ENCODE measurements at places on chromosomes 7 and 10. TPM values are rescaled to one million over a fixed set of nuclear protein-coding genes. Genes with fewer than 3 reads are reported as not detected.

Gene ARMC3
- total RNA-seq, result 3.3 TPM

Gene TEX36
- 0.41 TPM for total RNA-seq

Gene TASOR2
- 102 TPM for total RNA-seq

Gene EBLN1
- total RNA-seq, result not detected

Gene ATP6V0A4
- 2.4 TPM for total RNA-seq

Gene CCL26
- total RNA-seq, result not detected

Gene FGL2
- 2.9 TPM for total RNA-seq

Gene HTR5A
- total RNA-seq, result 2.9 TPM

Gene SUN3
- not detected for total RNA-seq

Gene C10orf67
- 0.41 TPM for total RNA-seq

Gene TRA2A
- total RNA-seq, result 51.4 TPM

Gene ACHE
- total RNA-seq, result 11.0 TPM

Gene ATG9B
- total RNA-seq, result 2.4 TPM

Gene NODAL
- 2.0 TPM for total RNA-seq

- DNase-seq, result no peak
These were observed 183.9 kb downstream of the LRRN3 start for GRCh38 chr7:111274857-111275256.

GRCh38 chr10:29908962-29909361 lies 150.4 kb downstream of the JCAD start:
- no peak for DNase-seq

GRCh38 chr7:25726170-25726780 lies 425.7 kb upstream of the NFE2L3 start:
- no peak for DNase-seq

- DNase-seq, result no peak
These were observed 8.9 kb downstream of the WAC start for GRCh38 chr10:28541717-28542365.

DNA sequence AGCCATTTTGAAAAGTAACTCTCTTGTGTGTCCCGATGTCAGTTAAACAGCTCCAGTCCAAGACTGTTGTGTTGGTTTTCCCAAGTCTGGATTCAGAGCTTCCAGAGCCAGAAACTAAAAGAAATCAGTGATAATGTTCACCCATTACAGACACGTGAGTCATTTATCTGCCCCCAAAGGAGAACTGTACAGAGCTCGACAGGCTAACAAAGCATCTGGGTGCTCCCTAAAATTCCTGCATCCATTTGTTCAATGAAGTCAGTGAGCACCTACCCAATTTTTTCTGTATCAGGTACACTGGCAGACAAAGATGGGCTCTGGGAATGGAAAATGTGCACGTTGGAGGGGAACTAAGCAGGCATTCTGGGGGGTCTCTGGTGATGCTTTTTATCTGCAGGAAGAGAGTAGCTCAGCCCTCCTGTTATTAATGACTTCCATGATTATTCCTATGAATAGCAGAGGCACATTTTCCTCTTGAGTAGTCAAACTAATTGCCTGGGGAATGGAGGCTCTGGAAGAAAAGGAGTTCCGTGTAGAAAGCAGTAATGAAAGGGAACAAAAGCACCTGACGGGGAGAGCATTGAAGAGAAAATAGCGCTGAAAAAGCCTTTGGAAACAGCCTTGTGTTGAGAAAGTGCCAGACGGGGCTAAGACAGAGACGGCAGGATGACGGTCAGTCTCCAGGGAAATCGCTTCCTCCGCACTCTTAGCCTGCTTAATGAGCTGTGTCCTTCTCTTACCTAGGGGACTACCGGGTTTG lies 75.3 kb downstream of the GAD2 start:
- DNase-seq, result no peak

- no peak for DNase-seq
These were observed 69.8 kb downstream of the DIP2C start for GRCh38 chr10:619710-620109.

- DNase-seq, result no peak
These were observed 1.5 kb downstream of the ACTR3B start for GRCh38 chr7:152760854-152761748.

DNA sequence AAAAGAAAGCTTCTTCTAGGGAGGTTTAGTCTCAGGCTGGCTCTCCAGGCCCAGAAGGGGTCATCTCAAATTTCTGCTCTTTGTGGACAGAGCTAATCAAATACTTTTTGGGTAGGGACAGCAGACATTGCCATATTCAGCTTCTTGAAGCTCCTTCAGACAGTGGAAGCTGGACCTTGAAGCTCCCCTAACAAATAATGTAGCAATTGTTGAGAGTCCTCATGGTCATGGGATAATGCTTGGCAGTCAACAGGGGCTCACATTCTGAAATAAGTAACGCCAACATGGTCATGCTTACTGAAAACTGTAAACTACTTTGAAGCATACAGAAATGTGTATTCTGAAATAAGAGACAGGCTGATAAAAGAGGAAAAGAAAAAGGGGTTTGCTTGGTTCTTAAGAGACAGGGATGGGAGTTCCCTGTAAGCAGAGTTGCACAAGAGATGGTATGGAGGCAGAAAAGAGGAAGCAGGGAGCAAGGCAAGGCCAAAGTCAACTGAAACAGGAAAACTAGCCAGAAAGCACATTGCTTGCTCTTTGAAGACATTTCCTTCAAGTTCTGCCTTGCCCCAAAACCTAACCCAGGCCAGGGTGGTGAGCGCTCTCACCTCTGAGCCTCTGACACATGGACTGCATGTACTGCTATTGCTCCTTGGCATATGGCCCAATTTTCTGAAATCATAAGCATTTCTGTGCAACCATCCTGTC lies 53.1 kb upstream of the KMT2E start:
- no peak for DNase-seq

GRCh38 chr10:13000431-13000830 lies 1.1 kb downstream of the CCDC3 start:
- DNase-seq, result no peak

- no peak for DNase-seq
These were observed 83.3 kb downstream of the RNLS start for GRCh38 chr10:88499569-88500470.

DNA sequence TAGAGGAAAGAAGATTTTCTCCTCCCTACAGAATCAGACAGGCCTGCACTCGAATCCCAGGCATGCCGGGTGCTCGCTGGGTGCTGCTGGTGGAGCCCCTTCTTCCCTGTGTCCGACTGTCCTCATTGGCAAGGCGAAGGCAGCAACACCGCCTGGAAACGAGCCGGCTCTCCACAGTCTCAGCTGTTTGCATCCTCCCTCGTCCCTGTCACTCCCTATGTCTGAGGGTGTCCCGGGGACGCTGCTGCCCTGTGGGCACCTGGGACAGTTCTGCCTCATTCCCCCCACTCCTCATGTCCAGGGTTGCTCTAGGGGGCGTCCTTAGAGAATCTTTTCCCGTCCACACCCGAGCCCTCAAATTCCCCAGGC lies 31.6 kb upstream of the TMEM72 start:
- DNase-seq, result no peak

DNA sequence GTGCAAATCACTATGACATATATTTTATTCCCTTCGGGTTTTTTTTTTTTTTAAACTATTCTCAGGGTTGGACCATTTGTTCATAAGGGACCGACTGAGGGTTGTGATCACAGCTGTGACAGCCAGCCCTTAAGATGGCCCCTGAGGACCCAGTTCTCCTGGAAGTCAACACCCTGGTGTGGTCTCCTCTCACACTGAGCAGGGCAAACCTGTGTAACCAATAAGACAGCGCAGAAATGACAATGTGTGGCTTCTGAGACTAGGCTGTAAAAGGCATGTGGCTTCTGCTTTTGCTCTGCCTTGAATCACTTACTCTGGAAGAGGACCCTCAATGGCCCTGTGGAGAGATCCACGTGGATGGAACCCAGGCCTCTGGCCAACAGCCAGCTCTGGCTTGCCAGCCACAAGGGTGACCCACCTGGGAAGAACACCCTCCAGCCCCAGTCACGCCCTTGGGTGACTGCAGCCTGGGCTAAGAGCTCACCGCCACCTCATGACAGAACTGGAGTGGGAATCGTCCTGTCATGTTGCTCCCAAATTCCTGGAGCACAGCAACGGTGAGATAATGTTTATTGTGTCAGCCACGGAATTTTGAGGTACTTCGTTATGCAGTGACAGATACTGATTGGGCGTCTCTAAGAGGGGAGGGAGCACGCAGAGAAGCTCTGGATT lies 127.1 kb downstream of the CLEC2L start:
- DNase-seq, result no peak

DNA sequence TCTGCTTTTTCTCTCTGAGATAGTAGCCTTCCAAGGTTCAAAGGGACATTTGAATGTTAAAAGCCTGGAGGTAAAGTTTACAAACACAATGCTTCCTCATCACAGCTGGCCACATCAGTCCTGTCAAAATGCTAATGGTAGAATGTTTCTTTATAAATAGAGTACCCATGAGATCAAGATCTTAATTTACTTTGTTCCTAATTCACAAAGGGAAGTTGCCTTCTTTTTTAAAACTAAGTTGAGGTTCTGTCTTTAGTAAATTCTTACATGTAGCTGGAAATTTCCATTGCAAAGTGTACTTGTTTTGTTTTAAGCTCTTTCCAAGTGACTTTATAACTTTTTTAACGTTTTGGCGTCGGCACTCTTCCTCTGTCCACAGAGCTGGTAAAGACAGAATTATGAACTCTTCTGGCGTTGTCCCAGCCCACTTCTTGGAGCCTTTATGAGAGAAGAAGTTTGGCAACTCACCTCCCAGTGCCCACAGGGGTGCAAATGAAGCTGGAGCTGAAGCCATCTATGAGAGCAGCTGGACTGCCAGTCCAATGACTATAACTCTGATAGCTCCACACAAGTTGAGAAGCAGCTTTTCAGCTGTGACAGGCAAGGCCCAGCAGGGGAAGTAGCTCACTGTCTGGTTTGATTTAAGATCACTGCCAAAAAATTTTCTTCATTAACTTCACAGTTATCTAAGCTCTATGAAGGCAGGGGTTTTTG lies 23.3 kb downstream of the FZD1 start:
- no peak for DNase-seq

- peak; percentile 66 for DNase-seq
These were observed 36.6 kb upstream of the TNPO3 start for GRCh38 chr7:129091484-129092002.

GRCh38 chr10:122521011-122521410 lies 39.5 kb upstream of the DMBT1 start:
- no peak for DNase-seq

- no peak for DNase-seq
These were observed 7.3 kb downstream of the SLC16A9 start for GRCh38 chr10:59702347-59702746.

DNA sequence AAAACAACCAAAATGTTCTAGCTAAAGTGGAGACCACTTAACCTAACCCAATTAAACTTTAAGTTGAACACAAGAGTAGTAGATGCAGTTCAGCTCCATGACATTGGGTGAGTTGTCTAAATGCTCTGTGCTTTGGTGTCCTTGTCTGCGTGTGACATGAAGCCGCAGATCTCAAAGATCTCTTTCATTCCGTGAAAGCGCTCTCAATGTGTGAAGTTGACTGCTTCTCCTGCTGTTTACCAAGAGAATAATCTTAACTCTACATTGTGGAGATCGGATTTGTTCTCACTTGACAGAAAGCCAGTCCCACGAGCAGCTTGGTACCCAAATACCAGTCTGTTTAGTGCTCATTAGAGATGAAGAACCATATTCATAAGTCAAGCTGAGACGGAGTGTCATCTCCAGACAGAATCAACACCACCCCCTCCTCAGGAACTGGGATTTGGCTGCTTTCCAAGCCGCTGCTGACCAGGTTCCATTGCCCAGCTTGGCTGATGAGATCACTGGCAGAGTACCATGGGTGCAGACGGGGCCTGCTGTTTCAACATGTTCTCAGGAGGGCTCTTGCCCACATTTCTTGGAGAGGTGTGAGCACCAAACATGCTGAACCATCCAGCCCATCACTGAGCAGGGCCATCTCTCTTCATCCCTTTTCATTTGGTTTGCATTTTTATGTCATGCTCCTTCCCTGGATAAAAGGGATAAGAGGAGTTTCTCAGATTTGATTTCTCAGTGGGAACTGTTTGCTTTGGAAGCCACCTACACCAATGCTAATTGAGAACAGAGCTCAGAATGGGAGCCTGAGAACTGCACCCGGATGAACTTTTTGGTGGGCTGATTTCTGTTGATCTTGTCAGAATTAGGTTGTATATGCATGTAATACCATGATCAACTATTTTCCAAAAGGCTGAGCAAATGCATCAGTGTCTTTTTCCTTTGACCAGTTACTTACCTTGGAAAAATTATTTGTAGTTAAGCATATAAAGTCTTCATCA lies 95.8 kb upstream of the AGBL3 start:
- DNase-seq, result no peak

DNA sequence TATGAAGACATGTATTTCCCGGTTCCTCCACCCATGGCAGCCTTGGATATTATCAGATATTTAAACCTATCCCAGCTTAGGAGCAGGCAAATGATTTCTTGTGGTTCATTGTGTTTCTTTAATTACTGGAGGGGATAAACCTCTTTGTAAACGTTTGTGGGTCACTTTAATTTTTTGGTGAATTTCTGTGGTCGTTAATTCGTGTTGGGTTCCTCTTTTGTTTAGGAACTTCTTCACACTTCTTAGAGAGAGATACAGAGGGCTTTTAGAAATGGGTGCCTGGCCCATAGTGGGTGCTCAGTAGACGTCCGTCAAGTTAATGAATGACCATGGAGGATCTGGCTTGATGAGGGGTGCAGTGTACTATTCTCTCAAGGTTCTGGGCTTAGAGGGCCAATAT lies 27.2 kb upstream of the NUB1 start:
- DNase-seq, result no peak

GRCh38 chr10:127577376-127578258 lies 28.5 kb downstream of the NPS start:
- no peak for DNase-seq

GRCh38 chr7:38694326-38694725 lies 63.2 kb upstream of the AMPH start:
- no peak for DNase-seq

DNA sequence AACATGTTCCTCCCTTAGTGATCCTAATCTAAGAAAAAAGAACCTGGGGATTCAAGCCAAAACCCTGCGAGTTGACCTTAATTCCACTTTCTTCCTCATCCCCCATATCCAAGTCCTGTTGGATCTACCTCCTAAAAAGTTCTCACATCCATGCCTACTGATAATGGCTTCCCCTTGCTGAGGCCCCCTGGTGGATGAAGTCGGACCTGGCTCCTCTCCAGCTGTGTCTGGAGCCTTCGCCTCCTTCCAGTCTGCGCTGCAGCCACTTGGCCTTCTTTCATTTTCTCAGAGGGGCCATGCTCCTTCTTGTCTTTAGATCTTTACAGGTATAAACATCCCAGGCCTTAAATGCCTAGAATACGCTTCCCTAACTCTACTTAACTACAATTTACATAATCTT lies 8.1 kb downstream of the PDE1C start:
- no peak for DNase-seq
